ENCODE measurements at places on chromosomes 16 and 17. TPM values are rescaled to one million over a fixed set of nuclear protein-coding genes. Genes with fewer than 3 reads are reported as not detected.

DNA sequence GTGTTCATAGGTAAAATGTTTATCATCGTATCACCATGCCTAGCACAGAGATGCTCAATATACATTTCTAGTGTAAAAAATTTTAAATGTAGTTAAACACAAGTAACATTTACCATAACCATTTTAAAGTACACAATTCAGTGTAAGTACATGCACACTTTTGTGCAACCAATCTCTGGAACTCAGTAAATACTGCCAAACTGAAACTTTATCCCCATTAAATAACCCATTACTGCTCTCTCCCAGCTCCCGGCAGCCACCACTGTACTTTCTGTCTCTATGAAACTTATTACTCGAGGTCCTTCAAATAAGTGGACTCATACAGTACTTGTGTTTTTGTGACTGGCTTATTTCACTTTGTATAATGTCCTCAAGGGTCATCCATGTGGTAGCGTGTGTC lies 29.0 kb downstream of the RMI2 start:
- H3K36me3 ChIP-seq: peaks cover 9% of the 10 kb centered on the region
- peaks cover 4% of the 10 kb centered on the region for H3K27me3 ChIP-seq
- H3K27ac ChIP-seq: no peak overlapping the region
- H3K4me3 ChIP-seq: no peak overlapping the region
- no peak for DNase-seq
- H3K4me1 ChIP-seq: peaks cover 18% of the 10 kb centered on the region

GRCh38 chr17:64532409-64532808 lies 25.6 kb downstream of the CEP95 start:
- no peaks in the 10 kb centered on the region for H3K27me3 ChIP-seq
- H3K4me1 ChIP-seq: no peaks in the 10 kb centered on the region
- DNase-seq: no peak
- peaks cover 68% of the 10 kb centered on the region for H3K36me3 ChIP-seq
- no peak overlapping the region for H3K4me3 ChIP-seq
- no peak overlapping the region for H3K27ac ChIP-seq

DNA sequence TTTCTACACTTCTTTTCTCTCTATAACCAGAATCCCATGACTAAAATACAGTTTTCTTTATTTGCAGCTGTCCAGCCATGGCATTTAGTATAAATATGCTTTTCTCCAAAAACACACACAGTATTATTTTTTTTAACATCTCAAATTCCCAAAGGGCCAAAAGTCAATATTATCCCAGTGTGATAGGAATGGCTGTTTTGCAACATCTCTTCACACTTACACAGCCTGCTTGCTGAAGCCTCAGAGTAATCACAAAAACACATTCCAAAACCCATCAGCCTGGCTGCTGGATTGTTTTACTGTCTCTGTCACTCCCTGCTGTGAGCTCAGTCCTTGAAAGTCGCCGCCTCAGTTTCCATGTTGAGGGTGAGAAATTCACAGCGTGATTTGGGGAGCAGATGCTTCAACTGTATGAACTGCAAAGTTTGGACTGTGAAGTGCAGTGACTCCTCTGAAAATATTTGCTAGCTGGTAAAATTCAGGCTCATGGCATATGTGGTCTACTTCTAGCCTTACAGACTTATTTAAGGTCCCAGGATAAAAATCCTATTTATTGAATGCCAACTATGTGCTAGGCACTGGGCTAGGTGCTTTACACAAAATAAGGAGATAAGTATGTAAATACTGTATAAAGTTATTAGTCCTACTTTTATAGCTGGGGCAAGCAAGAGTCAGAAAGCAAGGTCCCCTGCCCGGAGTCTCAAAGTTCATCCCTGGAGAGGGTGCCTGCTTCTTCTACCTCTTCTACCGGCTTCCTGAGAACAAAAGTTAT lies 116.5 kb downstream of the SOCS1 start:
- H3K36me3 ChIP-seq: peaks cover 44% of the 10 kb centered on the region
- H3K4me1 ChIP-seq: peaks cover 93% of the 10 kb centered on the region

DNA sequence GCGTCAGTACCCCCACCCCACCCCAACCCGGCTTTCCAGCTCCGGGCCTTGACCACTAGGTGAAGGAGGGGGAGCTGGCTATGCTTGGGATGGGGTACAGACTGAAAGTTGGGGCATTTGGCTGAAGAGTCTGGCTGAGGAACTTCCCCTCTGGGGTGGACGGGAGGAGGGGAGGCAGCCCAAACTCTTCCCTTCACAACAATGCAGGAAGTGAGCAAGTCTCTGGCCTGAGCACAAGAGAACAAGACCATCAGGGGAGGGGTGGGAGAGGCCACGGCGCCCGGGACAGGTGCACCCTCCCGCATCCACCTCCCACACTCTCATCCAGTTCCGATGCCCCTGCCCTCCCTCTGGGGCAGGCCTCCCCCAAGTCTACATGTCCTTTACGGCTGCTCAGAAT lies 5.6 kb downstream of the USH1G start:
- peaks cover under 1% of the 10 kb centered on the region for H3K4me1 ChIP-seq
- H3K4me3 ChIP-seq: no peak overlapping the region
- peaks cover 11% of the 10 kb centered on the region for H3K27me3 ChIP-seq
- no peak overlapping the region for H3K27ac ChIP-seq

DNA sequence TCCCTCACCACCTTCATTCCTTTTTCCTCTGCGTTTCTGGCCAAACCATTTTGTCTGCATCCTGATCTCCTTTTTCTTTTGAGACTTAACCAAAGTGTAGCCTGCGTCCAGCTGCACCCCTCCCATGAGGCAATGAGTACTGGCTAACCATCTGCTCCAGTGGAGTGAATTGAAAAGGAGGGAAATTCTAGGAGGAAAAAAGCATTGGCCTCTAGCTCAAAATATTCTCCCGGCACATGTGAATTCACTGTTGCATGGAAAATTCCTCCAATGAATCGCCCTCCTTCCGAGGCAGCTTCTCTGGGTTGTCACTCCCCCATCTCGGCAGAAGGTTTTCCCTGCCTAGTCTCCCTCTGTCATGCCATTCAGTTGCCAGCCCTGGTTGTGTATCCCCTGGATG lies 5.6 kb downstream of the RAP1GAP2 start:
- H3K4me1 ChIP-seq: peaks cover 27% of the 10 kb centered on the region
- H3K27ac ChIP-seq: no peak overlapping the region
- DNase-seq: no peak

DNA sequence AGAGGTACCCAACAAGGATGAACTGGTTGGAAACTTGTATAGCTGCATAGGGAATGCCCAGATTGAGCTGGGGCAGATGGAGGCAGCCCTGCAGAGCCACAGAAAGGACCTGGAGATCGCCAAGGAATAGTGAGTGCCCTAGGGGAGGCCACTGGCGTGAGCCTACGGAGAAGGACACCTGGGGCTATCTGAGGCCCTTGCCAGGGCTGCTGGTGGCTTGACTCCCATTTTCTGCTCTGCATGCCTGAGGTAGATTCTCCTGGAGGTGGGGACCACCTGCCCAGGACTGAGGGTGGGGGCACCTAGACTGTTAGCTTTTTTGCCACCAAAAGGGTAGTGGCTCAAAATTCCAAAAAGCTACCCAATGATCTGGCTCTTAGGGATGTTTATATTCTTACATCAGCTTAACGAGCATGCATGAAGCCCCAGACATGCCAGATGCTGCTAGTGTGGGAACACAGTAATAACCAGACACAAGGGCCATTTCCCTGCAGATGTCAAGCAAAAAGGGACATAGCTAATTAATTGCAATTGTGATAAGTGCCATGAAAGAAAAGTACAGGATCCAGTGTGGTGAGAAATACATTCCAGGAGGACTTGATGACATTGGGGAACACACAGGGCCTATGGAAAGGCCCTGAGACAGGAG lies 8.8 kb downstream of the ODAD4 start:
- no peak overlapping the region for H3K4me3 ChIP-seq
- H3K36me3 ChIP-seq: no peaks in the 10 kb centered on the region

TNFSF13 gene
- 9.0 TPM for total RNA-seq

Measured in activated CD8-positive, alpha-beta T cell treated with anti-CD3 and anti-CD28 coated beads, Interleukin-2, amount 10 ng/mL, durations not matched to agents 7 days and 5 days (primary cell).